ENCODE measurements at places on chromosomes 2 and 18. TPM values are rescaled to one million over a fixed set of nuclear protein-coding genes. Genes with fewer than 3 reads are reported as not detected.
A peak's percentile ranks its signal among the peaks of the same experiment; 100 is the strongest.

The CRYGC gene
- total RNA-seq: not detected

The MGAT5 gene
- 106 TPM for total RNA-seq

The RGPD4 gene
- total RNA-seq: not detected

The NYAP2 gene
- total RNA-seq: not detected

The CCDC178 gene
- not detected for total RNA-seq

The SLC4A5 gene
- total RNA-seq: 5.9 TPM

- DNase-seq: no peak
Measured at GRCh38 chr18:24414349-24415003, 12.0 kb upstream of the IMPACT start.

GRCh38 chr2:182858671-182859070 is 7.8 kb downstream of the FRZB start:
- no peak for DNase-seq

GRCh38 chr2:7452110-7452876 is 535.1 kb downstream of the RNF144A start:
- no peak for DNase-seq

GRCh38 chr2:18368008-18368407 is 192.4 kb downstream of the RDH14 start:
- no peak for DNase-seq

DNA sequence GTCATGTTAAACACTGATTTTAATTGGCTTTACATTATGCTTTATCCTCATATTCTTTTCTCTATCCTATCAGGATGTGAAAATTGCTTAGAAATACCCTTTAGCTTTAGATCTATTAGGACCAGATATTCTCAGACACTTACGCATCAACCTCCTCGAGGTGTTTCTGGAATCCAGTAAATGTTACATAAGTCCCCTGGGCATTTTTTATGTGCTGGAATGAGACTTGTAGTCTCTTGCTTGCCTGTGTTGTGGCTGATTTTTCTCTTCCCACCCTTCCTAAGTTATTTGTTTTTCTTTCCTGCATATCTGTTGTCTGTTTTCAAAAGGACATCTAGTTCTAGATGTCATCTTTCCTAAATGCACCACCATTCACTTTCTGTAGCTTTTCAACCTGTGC is 197.1 kb downstream of the CCDC85A start:
- DNase-seq: no peak

GRCh38 chr2:191158193-191158592 is 7.4 kb upstream of the STAT4 start:
- DNase-seq: no peak

DNA sequence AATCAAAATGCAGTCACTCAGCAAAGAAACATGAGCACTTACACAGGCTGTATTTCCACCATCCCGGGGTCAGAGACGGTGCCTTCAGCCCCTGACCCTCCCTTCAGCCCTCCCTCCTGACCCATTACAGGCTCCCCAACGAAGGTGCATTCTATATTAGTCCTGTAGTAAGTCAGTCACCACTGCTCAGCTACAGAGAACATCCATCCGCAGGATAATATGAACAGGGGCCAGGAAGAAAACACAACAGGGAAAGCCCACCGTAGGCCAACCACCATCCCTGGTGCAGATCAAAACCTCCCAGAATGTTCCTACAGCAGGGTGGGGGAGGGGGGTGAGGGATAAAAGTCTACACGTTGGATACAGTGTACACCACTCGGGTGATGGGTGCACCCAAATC is 15.1 kb downstream of the PXDN start:
- DNase-seq: no peak

- DNase-seq: peak; percentile 6
Measured at GRCh38 chr2:20419007-20419576, 27.8 kb upstream of the RHOB start.

- DNase-seq: no peak
Measured at GRCh38 chr2:32516567-32516966, 111.3 kb upstream of the TTC27 start.

DNA sequence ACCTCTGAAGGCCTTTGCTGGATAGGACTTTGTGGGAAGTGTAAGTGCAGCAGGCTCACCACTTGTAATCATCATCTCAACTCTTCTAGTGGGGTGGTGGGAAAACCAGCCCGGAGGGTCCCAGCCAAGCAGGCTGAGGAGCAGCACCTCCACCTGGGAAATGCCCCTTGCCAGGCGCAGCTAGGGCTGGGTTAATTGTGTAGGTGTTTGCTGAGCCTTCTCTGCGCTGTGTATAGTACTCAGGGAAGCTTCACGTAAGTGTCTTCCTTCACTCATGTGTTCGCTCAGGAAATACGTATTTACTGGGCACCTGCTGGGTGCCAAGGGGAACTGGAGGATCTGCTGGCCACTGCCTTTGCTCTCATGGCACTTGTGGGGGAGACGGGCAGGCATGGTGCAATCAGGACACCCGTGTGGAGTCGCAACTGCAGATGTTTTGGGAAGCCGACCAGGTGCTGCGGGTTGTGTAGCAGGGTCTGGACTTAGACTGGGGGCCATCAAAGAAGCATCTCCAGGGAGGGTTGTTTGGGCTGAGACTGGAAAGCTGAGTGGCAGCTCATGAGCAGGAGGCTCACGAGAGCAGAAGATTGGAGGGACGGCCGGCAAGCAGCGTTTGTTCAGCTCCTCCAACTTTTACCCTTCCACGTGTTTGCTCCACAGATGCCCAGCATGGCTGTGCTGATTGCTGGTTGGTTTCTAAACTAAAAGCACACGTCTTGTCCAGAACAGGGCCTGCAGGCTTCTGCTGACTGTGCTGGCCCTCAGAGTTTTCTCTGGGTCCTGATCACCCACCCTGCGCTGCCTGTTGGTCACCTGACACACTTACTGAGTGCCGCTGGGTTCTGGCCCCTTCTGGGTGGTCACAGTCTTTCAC is 164.6 kb downstream of the LDLRAD4 start:
- DNase-seq: no peak

- no peak for DNase-seq
Measured at GRCh38 chr2:43389581-43390466, 163.4 kb upstream of the ZFP36L2 start.

GRCh38 chr2:65142515-65142914 is 12.6 kb upstream of the RAB1A start:
- DNase-seq: no peak

DNA sequence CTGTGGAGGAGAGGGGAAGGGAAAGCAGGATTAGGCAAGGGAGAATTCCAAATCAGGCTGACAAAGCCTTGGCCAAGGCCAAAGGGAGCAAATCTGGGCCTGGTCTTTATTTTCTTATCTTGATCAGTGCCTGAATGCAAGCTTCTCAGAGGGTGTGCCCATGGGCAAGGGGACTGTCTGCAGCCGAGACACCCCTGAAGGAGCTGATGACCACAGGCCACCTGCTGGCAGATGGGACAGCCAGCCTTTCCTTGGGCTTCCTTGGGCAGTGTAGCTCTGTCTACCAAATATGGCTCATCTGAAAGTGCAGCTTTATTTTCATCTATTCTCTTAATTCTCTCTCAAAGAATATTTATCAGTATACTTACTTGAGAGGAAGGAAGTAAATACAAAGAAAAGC is 117.0 kb downstream of the PKP4 start:
- no peak for DNase-seq
